Muscle of leg (tissue), 16 donors: ENCODE measurements at places on chromosomes 6 and 20. TPM values are rescaled to one million over a fixed set of nuclear protein-coding genes. Genes with fewer than 3 reads are reported as not detected.

DNA sequence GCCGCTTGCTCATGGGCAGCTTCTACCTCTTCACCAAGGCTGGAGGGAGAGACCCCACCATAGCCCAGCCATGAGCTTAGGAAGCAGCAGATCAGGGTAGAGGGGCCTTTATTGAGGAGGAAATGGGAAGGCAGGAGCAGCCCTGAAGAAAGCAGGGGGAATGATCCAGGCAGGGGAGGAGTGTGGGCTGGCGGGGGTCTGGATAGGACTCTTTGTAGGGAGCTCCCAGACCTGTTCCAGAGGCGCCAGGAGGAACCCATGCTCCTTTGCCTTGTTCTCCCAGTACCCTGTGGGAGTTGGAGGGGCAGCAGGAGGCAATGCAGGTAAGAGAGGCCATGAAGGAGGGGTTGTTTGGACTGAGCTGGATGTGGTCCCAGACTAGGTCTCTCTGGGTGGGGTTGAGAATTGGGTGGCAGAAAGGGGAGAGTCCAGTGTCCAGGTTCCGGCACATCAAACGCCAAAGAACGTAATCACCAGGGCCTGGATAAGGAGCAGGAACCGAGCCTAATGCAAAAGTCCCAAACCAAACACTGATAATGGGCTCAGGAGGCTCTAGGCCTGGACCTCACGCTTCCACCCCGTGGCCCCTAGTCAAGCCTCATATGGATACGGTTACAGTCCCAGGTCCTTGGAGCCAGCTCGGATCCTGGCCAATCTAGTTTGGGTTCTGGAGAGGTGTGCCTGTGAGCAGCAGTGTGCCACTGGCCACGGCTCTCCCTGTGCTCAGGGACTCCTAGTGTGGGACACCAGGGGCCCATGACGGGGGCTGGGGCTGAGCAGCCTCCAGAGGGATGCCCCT lies 12.1 kb upstream of the PGC start:
- no peak for DNase-seq

Gene PCK1
- total RNA-seq, result 0.13 TPM

Gene CSNK2A1
- 123 TPM for total RNA-seq

- DNase-seq, result no peak
These were observed 25.6 kb downstream of the BLTP3A start for GRCh38 chr6:34817446-34817845.

Gene RCAN2
- 2.2 TPM for total RNA-seq

- DNase-seq, result no peak
These were observed 116.9 kb downstream of the SLX4IP start for GRCh38 chr20:10551732-10552724.

DNA sequence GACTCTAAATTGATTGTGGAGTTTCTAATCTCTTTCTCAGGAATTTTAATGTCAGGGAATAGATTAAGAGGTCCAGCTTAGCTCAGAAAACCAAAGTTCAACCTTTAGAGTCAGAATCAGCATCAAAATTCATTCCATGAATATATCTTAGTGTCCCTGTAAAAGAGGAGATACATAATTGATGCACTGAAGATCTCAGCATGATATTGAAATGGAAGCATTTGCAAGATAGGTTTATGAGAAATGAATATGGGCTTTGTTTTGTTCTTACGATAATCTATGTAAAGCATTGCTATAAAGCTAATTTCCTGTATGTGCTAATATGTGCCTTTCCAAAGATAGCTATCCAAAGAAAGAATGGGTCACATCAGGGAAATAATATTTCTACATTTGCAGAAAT lies 404.5 kb upstream of the HSF2 start:
- no peak for DNase-seq

- no peak for DNase-seq
These were observed 172.6 kb upstream of the KCNG1 start for GRCh38 chr20:51195419-51195901.

Gene ZSCAN31
- 11.9 TPM for total RNA-seq

GRCh38 chr20:62922451-62922921 lies 3.8 kb downstream of the DIDO1 start:
- no peak for DNase-seq

- no peak for DNase-seq
These were observed 13.9 kb downstream of the MACROD2 start for GRCh38 chr20:14009208-14009607.

- no peak for DNase-seq
These were observed 49.8 kb upstream of the VGLL2 start for GRCh38 chr6:117215353-117216090.

Gene PTCRA
- not detected for total RNA-seq

Gene POLH
- 8.2 TPM for total RNA-seq

Gene MYMX
- total RNA-seq, result 12.4 TPM

GRCh38 chr6:124670801-124671200 lies 291.4 kb upstream of the RNF217 start:
- DNase-seq, result no peak

DNA sequence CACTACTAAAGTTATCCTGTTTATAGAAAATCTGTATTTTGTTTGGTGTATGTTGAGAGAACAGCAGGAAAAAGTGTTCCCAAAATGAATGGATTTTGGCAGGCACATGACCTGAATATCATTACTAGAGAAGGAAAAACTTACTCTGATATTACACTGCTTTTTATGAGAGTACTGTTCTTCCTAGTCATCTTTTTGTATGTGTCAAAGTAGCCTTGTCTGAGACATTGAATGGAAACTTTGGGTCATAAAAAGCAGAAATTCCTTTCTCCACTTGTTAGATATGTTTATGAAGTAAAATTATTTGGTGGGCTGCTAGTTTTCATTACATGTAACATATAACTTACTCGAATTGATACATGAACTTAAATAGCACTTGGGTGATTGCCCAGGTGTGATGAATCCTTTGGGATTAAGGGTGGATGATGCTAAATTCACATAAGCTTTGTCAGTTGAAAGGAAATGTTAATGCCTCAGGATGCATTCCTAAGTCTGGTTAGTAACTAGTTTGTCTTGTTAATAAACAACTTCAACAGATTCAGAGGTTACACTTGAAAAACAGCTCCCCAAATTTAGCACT lies 206.7 kb downstream of the CENPW start:
- DNase-seq, result peak; percentile 94

- DNase-seq, result no peak
These were observed 187.8 kb upstream of the PRDM1 start for GRCh38 chr6:105898286-105898685.

GRCh38 chr6:8658416-8658815 lies 223.1 kb upstream of the SLC35B3 start:
- DNase-seq, result no peak

DNA sequence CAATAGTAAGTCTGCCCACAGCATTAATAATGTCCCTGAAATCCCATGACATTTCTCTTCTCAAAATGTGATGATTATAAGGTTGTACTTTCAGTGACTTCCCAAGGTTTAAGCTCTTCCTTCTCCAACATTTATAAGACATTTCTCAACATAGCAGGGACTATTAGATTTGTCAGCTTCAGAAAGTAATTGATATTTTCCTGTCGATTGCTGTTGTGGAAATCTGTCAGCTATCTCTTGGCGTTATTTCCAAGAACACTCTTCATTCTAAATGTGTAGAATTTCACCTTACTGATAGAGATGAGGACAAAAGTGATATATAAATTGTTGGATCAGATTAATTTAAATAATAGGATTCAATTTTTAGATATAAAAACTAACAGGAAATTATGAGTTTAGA lies 149.7 kb upstream of the IMPG1 start:
- DNase-seq, result no peak

GRCh38 chr6:13466304-13467215 lies 20.8 kb downstream of the GFOD1 start:
- no peak for DNase-seq

GRCh38 chr6:112113918-112114317 lies 26.5 kb downstream of the FAM229B start:
- no peak for DNase-seq

GRCh38 chr6:11769811-11770545 lies 8.6 kb downstream of the ADTRP start:
- peak; percentile 14 for DNase-seq

Gene SNX14
- total RNA-seq, result 54.5 TPM

- no peak for DNase-seq
These were observed 197.7 kb downstream of the KCNQ5 start for GRCh38 chr6:72819609-72820008.
